Astrocyte of the hippocampus (primary cell): ENCODE measurements at places on chromosomes 7 and 10.

- peak; percentile 83 for DNase-seq
Observed at GRCh38 chr10:132396494-132397035, 435 bp upstream of the PWWP2B start.

DNA sequence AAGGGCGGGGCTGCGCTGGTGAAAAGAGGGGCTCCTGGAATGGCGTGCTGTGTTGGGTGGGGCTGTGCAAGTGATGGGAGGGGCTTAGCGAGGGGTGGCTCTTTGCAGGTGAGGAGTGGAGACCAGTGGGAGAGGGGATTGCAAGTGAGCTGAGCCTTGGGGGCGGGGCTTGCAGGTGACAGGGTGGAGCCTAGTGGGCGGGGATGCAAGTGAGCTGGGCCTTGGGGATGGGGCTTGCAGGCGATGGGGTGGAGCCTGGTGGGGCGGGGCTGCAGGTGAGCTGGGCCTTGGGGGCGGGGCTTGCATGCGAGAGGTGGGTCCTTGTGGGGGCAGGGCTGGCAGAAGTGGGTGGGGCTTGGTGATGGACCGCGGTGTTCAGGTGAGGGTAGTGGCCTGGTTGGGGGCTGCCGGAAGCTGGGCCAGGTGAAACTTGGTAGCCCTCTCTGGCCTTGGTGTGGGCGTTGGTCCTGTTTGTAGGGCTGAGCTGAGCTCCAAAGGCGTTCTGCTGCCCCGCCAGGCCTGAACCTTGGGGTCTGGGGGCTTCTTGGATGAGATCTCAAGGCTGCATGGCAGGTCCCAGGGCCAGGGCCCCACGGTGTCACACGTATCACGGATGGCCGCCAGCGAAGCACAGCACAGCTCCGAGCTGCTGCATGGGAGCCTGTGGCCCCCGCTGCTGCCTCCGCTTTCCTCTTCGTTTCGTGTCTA lies 743 bp upstream of the PITRM1 start:
- no peak for DNase-seq

DNA sequence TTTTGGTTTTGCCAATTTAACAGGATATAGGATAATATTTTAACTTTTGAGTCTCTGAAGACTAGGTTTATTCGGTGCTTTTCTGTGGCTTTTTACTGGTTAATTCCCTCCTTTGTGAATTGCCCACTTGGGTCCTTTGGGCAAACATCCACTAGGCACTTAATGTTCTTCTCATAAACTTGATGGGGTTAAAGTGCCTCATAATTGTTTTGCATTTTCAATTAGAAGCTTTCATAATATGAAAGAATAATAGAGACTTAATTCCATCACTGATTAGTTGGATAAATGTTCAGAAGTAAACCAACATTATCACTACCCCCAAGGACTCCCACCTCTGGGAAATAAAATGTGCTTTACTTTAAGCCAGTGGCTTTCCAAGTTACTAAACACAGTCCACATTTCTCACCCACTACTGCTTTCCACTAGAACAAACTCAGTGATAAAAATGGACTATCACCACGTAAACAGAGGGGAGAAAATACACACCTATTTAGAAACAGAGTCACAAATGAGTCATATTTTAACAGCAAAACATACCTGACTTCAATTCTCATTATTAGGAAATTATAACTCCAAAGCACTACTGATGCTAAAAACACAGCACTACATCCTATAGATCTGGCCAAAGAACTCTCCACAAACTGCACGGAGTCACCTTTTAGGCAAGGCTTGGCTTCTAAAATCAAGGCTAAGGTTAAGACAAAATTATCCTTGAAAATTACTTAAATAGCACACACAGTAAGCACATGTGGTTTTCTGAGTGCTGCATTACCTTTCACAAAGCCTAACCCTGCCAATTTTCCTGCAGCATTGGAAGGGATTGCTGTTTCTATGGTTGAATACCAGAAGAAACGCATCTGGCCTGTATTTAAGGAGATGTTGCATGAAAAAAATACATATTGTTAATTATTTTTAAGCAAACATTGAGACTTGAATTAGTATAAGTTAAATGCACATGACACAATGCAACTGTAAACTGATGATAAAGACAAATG lies 41.2 kb downstream of the PARD3 start:
- DNase-seq, result no peak

DNA sequence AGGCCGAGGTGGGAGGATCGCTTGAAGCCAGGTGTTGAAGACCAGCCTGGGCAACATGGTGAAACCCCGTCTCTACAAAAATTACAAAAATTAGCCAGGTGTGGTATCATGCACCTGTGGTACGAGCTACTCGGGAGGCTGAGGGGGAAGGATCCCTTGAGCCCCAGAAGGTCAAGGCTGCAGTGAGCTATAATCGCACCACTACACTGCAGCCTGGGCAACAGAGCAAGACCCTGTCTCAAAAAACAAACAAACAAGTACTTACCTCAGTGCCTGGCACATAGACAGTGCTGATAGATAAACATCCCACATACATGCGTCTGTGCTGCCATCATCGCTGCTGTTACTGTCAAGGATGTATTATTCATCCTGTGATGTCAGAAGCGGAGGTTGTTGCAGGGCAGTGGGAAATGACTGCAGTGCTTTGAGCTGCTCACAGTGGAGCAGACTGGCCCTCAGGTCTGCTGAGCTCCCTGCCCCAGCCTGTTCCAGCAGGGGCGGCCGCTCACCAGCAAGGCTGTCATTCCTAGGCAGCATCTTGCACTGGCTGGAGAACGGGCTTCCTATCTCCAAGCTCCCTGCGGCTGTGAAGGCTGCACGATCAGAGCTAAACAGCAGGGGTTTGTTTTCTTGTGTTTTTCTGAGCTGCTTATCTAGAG lies 18.6 kb downstream of the FOXK1 start:
- DNase-seq, result peak; percentile 73

- no peak for DNase-seq
Observed at GRCh38 chr10:75023074-75023473, 88.4 kb upstream of the SAMD8 start.
